A549 treated with Mapracorat at 1 μM for 4 hours (cell line): ENCODE measurements at places on chromosomes 16 and 17. TPM values are rescaled to one million over a fixed set of nuclear protein-coding genes. Genes with fewer than 3 reads are reported as not detected.

Gene NPEPPS
- 51.6 to 66.8 TPM (median 62.3 TPM) in 5 replicates for total RNA-seq

Gene TMEM238L
- total RNA-seq: not detected in 5 replicates

Gene MYO15B
- total RNA-seq: 33.3 to 67.7 TPM (median 52.9 TPM) in 5 replicates

Gene GINS2
- total RNA-seq: 28.0 to 32.0 TPM (median 30.8 TPM) in 5 replicates

Gene PRR35
- 0.09 to 0.24 TPM (median 0.20 TPM) in 5 replicates for total RNA-seq

Gene PDIA2
- total RNA-seq: 0.11 to 0.65 TPM (median 0.42 TPM) in 5 replicates

Gene MRTFB
- total RNA-seq: 8.6 to 14.5 TPM (median 12.1 TPM) in 5 replicates

Gene MYL11
- total RNA-seq: 0.65 to 0.88 TPM in 2 of 5 replicates, not detected in the others

Gene CARD14
- total RNA-seq: 0.11 to 0.50 TPM (median 0.30 TPM) in 5 replicates

Gene TMC6
- total RNA-seq: 6.9 to 15.2 TPM (median 14.3 TPM) in 5 replicates

Gene HAGHL
- total RNA-seq: 16.9 to 23.5 TPM (median 18.9 TPM) in 5 replicates

Gene SLC13A2
- total RNA-seq: 0.12 to 0.19 TPM (median 0.17 TPM) in 4 of 5 replicates, not detected in the other

Gene FBXL16
- total RNA-seq: 9.5 to 15.8 TPM (median 11.2 TPM) in 5 replicates

Gene ALDH3A1
- 777 to 1,128 TPM (median 798 TPM) in 5 replicates for total RNA-seq

Gene GDPD3
- 1.3 to 2.2 TPM (median 1.8 TPM) in 5 replicates for total RNA-seq

Gene GJC1
- 24.2 to 32.0 TPM (median 27.0 TPM) in 5 replicates for total RNA-seq

Gene ATP1B2
- total RNA-seq: 0.08 to 0.45 TPM (median 0.10 TPM) in 5 replicates

Gene SECTM1
- total RNA-seq: 1.3 to 2.5 TPM (median 2.0 TPM) in 5 replicates

Gene MT4
- not detected in 5 replicates for total RNA-seq

Gene KIF18B
- total RNA-seq: 27.3 to 41.2 TPM (median 39.2 TPM) in 5 replicates

Gene RPRML
- total RNA-seq: 0.57 to 1.1 TPM (median 0.63 TPM) in 5 replicates

Gene FOXJ1
- 0.41 to 0.80 TPM (median 0.70 TPM) in 5 replicates for total RNA-seq

Gene SYT17
- 9.7 to 13.1 TPM (median 11.0 TPM) in 5 replicates for total RNA-seq

Gene SPATA22
- not detected in 5 replicates for total RNA-seq

Gene MINK1
- 44.8 to 62.1 TPM (median 56.2 TPM) in 5 replicates for total RNA-seq

Gene FZD2
- 25.7 to 39.3 TPM (median 35.8 TPM) in 5 replicates for total RNA-seq

Gene MED9
- 18.3 to 21.2 TPM (median 20.3 TPM) in 5 replicates for total RNA-seq

Gene ST6GALNAC1
- total RNA-seq: 0.21 to 0.49 TPM (median 0.37 TPM) in 5 replicates

Gene KRTAP17-1
- total RNA-seq: not detected in 5 replicates

Gene TCAP
- 0.74 to 1.4 TPM (median 0.90 TPM) in 5 replicates for total RNA-seq

Gene ZG16B
- 0.34 to 0.96 TPM (median 0.80 TPM) in 5 replicates for total RNA-seq

Gene SEPTIN12
- not detected in 5 replicates for total RNA-seq

Gene CDRT4
- total RNA-seq: 0.32 to 1.4 TPM (median 0.86 TPM) in 4 of 5 replicates, not detected in the other

Gene GPR179
- total RNA-seq: 0.02 to 0.04 TPM (median 0.03 TPM) in 3 of 5 replicates, not detected in the others

Gene STX1B
- total RNA-seq: 1.4 to 2.2 TPM (median 1.8 TPM) in 5 replicates

Gene CTF1
- 0.11 to 0.39 TPM (median 0.15 TPM) in 5 replicates for total RNA-seq

Gene HSPB9
- not detected in 5 replicates for total RNA-seq

Gene P2RX1
- total RNA-seq: not detected in 5 replicates

Gene CDYL2
- 0.46 to 0.92 TPM (median 0.53 TPM) in 5 replicates for total RNA-seq

Gene TERF2IP
- total RNA-seq: 42.8 to 45.9 TPM (median 43.2 TPM) in 5 replicates

Gene LDHD
- 0.55 to 1.0 TPM (median 0.82 TPM) in 5 replicates for total RNA-seq

Gene RNF157
- total RNA-seq: 6.4 to 9.5 TPM (median 7.3 TPM) in 5 replicates

Gene DYNLRB2
- total RNA-seq: not detected in 5 replicates

Gene SSTR5
- total RNA-seq: 0.28 to 0.72 TPM (median 0.35 TPM) in 5 replicates
